ENCODE measurements at places on chromosomes 2 and 18.

- DNase-seq, result no peak
These were observed 552 bp upstream of the MXD1 start for GRCh38 chr2:69914164-69914949.

DNA sequence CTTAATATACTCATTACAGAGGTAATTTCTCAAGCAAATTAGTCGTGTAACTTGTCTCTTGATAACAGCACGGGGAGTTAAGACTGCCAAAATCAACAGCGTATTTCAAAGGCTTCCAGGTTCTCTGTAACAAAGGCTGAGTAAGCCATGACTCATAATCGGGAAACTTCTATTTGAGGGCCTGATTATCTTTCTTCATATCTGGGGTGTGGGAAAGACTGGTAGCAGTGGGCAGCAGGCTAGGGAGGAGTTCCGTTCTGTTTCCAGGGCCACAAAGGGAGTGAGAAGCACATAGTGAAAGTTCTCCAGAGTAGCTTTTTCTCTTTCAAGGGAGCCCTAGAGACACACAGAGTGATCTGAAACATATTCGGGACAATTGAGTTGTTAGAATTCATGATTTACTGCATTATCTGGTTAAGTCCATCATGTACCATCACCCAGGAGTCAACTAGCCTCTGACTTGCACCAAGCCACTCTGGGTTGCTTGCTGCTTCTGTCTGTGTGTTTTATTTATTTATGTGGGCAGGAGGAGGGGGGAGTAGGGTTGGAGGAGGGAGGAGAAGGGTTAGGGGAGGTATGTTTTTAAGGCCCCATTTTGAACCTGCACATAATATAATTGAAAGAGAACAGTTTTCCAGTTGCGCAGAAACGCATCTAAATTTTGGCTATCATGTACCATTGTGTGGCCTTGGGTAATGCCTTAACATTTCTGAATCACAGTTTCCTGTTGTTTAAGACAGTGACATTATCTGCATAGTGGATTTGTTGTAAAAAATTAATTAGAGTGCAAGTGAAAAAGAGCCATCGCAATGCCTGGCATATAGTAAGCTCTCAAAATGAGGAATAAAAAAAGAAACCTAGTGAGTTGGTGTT, 80.5 kb upstream of the ITPRID2 start:
- DNase-seq, result no peak

- DNase-seq, result no peak
These were observed 18.7 kb upstream of the REL start for GRCh38 chr2:60862642-60863041.

DNA sequence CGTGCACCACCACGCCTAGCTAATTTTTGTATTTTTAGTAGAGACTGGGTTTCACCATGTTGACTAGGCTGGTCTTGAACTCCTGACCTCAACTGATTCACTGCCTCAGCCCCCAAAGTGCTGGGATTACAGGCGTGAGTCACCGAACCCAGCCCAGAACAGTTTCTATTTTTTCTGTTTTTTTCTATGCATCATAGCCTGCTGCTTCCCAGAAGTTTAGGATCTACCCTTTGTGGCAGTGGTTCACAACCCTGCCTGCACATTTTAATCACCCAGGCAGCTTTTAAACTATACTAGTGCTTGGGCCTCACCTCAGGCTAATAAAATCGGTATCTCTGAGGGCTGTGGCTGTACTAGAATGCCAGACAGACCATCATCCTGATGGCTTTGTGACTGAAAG, 39.7 kb upstream of the SOCS6 start:
- DNase-seq, result no peak
